ENCODE measurements at places on chromosomes 16 and 17.
A peak's percentile ranks its signal among the peaks of the same experiment; 100 is the strongest.

GRCh38 chr17:82892899-82893565 lies 53.2 kb upstream of the ZNF750 start:
- peak; percentile 57 for DNase-seq

DNA sequence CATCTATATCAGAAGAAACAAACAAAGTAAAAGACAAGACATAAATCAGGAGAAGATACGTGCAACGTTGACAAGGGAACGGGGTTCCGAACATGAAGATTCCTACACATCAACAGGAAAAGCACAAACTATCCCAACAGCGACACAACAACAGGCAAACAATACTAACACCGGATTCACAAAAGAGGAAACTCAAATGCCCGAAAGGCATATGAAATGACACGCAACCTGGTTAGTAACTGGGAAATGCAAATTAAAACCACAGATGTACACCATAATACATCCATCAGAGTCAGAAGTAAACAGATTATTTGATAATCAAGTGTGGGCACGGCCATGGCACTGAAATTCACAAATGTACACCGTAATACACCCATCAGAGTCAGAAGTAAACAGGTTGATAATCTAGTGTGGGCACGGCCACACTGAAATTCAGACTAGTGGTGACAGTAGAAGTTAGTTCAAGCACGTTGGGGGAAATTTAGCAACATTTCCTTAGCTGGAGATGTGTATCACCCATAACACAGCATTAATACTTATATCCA lies 171.9 kb upstream of the RPH3AL start:
- no peak for DNase-seq

DNA sequence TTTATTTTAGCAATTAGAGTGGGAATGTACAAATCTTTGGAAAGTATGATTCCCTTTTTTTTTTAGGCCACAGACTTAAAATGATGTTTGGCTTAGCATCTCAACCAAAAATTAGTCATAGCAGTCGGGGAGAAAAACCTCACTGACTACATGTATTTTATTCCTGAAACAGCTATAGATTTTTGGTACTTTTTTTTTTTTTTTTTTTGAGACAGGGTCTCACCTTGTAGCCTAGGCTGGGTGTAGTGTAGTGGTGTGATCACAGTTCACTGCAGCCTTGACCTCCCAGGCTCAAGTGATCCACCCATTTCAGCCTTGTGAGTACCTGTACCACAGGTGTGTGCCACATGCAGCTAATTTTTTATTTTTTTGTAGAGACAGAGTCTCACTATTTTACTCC lies 23.4 kb downstream of the RNFT1 start:
- peak; percentile 27 for DNase-seq

- DNase-seq: peak; percentile 78
Observed at GRCh38 chr17:17416007-17416399, 60.8 kb upstream of the MED9 start.

GRCh38 chr17:63317166-63317840 lies 128.8 kb downstream of the CYB561 start:
- DNase-seq: no peak

GRCh38 chr16:77617553-77617952 lies 104.8 kb upstream of the NUDT7 start:
- no peak for DNase-seq

DNA sequence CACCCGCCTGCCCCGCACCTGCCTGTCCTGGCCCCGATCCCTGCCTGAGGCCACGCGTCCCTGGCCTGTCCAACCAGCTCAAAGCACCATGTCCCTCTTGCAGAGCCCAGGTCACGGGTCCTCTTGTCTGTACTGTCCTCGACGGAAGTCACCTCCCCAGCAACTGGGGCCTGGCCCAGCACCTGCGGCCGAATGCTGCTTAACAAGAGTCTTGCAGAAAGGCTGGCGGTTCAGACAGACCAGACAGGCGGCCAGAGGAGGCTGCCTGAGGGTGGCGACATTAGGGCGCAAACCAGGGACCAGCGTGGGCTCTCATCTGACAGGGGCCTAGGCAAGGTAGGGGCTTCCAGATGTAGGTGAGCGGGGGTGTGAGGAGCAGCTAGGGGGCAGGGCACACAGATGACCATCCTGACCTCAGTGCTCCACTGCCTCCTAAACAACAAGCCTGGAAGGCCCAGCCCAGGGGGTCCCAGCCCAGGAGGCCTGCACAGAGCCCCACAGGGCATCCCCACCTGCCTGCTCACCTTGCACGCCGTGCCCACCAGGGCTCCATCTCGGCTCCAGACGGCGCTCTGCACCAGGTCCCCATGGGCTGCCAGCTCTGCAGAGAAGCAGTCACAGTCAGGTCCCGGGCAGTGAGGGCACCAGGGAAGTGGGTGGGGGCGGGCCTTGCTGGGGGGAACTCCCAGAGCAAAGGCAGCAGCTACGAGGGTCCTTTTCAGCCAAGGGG lies 11.3 kb downstream of the CORO7 start:
- no peak for DNase-seq

- DNase-seq: no peak
Observed at GRCh38 chr16:62041401-62041800, 5.2 kb upstream of the CDH8 start.

- DNase-seq: peak; percentile 73
Observed at GRCh38 chr16:56950881-56951771, 10.6 kb upstream of the CETP start.

DNA sequence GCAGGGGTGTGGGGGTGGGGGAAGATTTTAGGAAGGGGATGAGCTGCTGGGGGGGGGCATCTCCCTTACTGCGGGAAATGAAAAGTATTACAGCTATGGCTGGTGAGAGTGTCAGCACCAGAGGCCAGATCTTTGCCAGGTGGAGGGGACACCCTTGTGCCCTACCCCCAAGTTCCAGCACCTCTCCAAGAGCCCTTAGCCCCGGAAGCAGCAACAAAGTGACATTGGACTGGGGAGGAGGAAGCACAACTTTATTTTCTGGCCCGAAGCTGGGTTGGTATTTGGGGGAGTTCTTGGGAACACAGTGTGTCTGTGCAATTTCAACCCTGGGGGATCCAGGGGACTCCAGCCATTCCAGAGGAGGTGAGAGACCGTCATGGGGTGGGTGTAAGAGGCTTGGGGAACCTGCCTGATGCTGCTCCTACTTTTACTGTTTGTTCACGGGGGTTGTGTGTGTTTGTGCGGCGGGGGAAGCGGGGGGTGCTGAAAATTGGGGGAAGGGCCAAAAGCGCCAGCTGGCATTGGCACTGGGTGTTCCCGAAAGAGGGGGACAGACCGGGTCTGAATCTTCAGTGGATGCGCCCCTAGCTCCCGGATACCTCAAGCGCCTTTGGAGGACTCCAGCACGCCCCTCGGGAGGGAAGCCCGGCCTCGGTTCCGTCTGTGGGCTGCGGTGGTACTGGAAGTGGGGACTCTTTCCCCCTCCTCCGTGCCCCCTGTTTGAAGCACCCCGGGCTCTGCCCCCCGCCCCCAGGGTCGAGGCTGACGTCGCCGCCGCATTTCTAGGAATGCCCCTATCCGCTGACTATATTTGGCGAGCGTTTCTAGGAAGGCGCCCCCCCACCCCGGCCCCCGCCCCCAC lies 230.3 kb downstream of the MRTFB start:
- no peak for DNase-seq

DNA sequence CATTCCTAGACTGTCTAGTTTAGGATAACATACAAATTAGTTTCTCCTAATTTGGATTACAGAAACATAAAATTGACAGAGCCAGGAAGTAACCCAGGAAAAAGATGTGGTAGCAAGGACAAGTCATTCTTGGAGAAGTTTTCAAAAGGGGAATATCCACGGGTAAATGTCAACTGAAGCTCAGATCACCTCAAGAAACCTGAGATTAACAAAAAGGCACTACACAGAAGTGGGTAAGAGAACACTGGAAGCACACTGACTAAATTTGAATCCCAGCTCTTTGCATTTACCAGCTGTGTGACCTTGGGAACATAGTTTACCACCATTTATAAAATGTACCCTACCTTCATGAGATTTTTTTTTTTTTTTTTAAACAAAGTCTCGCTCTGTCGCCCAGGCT lies 39.4 kb downstream of the TRAF4 start:
- no peak for DNase-seq

- DNase-seq: no peak
Observed at GRCh38 chr17:70795620-70796019, 626.3 kb downstream of the KCNJ2 start.

GRCh38 chr16:70800311-70800710 lies 647 bp downstream of the VAC14 start:
- DNase-seq: peak; percentile 39

DNA sequence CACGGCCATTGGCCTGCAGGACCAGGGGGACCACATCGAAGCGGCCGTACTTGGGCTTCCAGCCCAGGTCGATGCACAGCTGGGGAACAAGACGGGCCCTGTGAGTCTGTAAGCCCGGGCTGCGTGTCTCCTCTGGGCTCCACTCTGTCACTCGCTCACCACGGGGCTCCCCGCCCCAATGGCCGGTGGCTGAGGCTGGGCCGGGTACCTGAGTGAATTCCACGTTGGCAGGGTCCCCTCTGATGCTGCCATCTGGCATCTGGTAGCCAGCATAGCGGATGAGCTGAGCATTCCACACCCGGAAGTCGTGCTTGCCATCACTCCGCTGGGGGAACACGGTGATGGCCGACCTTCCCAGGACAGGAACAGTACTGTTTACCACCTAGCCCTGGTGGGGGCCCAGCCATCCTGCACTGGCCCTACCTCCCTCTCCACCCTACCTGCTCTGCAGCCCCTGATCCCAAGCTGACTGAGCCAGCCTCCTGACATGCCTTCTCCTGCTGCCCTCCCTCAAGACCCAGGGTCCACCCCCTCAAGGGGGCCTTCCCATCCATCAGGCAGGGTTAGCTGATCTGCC lies 19.4 kb downstream of the NOS2 start:
- DNase-seq: no peak

DNA sequence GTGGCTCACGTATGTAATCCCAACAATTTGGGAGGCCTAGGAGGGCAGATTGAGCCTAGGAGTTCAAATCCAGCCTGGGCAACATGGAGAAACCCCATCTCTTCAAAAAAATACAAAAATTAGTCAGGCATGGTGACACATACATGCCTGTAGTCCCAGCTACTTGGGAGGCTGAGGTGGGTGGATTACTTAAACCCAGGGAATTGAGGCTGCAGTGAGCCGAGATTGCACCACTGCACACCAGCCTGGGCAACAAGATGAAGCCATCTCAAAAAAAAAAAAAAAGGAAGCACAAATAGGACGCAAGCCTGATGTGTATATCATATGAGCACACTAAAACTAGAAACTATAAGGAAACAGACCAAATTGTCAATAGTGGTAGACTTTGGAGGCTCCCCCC lies 17.1 kb upstream of the FLCN start:
- DNase-seq: no peak

GRCh38 chr17:78269955-78270381 lies 38.5 kb downstream of the TMEM235 start:
- no peak for DNase-seq

Measured in activated CD4-positive, alpha-beta T cell treated with anti-CD3 and anti-CD28 coated beads, Interleukin-2, Interleukin-6, amounts not matched to agents 100 ng/mL and 50 ng/mL, durations not matched to agents 16 hours and 8 hours (primary cell).